ENCODE measurements at places on chromosomes 5 and 9. TPM values are rescaled to one million over a fixed set of nuclear protein-coding genes. Genes with fewer than 3 reads are reported as not detected.

Gene IL9
- total RNA-seq: not detected

Gene BTNL9
- total RNA-seq: 32.0 TPM

Gene NADK2
- total RNA-seq: 48.8 TPM

Gene CDO1
- 8.8 TPM for total RNA-seq

Gene CAVIN4
- not detected for total RNA-seq

Gene NME5
- 5.3 TPM for total RNA-seq

Gene POLR3G
- total RNA-seq: 0.83 TPM

Gene SLC2A6
- 3.9 TPM for total RNA-seq

Gene GRXCR2
- not detected for total RNA-seq

Gene FBP2
- total RNA-seq: 0.23 TPM

Data from adrenal gland (tissue), 19 donors.